ENCODE measurements at places on chromosomes 4 and X.

DNA sequence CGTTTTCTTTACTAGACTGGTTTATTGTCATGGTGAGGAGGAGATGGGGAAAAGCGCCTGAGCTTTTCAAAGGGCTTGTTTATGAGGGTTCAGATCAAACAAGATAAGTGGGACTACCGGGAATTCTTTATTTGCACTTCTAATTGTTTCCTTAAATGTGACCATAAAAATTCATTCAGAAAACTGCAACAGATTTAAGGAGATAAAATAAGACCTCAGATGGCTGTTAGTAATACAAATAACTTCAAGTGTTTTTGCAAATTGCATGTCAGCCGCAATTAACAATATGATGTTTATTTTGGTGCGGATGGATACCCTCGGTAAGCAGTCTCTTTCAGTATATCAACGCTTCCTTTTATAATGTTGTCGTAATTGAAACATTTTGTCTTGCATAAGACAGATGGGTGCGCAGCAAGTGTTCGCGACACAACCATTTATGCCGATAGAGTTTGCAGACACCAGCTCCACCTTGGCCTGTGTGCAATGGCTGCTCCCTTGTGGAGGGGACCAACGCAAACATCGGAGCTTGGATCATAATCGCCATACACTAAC, 151.0 kb downstream of the C4orf33 start:
- DNase-seq: no peak

DNA sequence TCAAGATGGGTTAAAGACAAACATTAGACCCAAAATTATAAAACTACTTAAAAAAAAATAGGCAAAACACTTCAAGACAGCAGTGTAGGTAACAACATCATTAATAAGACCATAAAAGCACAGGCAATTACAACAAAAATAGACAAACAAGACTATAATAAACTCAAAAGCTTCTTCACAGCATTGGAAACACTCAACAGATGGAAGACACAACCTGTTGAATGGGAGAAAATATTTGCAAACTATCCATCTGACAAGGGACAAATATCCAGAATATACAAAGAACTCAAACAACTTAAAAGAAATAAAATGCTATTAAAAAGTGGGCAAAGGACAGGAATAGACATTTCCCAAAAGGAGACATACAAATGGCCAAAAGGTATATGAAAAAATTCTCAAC, 170.7 kb downstream of the HHIP start:
- DNase-seq: no peak

GRCh38 chr4:182194091-182194824, 48.9 kb upstream of the TENM3 start:
- no peak for DNase-seq

DNA sequence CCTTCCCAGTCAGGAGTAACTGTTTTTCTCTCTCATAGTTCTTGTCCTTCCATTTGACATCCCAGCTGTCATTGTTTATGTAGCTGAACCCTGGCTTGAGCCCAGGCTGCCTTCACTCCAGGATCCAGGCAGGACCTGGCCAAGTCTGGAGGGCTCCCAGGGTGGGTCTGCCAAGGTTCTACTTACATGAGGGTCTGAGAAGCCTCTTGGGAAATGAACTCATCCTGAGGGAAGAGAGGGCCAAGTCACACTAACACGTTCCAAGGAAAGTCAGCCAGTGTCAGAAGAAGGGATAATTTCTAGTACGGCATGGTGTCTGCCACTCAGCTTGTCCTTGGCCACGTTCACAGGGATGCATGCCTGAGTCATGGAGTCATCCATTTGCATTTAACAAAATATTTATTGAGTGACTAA, 54.8 kb upstream of the SRD5A3 start:
- no peak for DNase-seq

DNA sequence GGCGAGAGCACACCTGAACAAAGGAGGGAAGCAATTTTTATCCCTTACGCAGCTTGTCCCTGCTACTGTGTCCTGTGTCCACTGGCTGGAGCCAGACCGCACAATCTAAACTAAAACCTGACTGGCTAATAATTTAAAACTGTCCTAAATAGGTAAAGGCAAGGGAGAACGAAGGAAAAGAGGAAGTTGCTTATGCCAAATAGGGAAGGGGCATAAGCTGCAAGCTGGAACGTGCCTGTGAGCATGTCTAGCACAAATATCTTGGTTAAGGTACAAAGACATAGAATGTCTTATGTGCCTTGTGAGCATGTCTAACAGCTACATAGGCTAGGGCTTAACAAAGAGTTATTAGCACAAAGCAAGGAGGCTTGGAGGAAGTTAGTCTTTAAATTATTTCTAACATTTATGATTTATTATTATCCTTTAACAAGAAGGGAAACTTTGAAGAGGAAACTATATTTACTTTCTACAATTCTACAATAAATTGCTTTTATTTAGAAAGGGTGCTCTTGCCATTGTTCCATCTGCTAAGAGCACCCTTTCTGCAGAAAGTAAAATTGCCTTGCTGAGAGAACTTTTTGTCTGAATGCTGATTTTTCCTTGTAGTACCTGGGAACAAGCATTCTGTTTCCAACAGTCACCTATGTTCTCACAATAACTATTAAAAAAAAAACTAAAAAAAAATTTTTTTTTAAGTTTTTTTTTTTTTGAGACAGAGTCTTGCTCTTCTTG, 80.6 kb upstream of the CBR4 start:
- no peak for DNase-seq

DNA sequence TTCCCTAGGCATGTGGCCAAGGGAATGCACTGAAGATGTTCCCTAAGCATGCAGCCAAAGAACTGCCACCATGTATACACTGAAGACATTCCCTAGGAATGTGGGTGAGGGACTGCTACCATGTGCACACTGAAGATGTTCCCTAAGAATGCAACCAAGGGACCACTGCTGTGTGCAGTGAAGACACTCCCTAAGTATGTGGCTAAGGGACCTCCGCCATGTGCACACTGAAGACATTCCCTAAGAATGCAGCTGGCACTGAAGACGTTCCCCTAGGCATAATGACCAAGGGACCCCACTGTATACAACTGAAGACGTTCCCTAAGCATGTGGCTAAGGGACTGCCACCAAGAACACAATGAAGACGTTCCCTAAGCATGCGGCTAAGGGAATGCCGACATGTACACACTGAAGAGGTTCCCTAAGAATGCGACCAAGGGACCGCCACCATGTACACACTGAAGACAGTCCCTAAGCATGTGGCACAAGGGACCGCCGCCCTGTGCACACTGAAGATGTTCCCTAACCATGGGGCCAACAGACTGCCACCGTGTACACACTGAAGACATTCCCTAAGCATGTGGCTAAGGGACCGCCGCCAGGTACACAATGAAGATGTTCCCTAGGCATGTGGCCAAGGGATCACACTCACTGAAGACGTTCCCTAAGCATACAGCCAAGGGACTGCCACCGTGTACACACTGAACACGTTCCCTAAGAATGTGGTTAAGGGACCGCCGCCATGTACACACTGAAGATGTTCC, 25.6 kb downstream of the DHRSX start:
- DNase-seq: no peak

DNA sequence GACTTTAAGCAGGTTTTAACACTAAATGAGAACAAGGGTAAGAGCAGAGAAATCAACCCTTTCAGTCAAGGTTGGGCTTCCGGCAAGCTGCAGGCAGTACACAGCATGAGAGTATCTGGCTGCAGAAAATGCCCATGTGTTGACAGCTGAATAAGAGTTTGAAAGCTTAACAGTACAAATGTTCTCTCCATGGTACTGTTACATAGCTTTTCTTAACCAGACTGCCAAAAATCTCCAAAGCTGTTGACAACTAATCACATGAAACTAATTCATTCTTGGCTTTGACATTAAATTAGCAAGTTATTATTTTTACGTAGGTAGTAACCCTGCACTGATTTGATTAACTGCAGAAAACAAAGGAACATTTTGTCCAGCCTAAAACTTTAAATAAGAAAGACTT, 153.5 kb downstream of the SLC10A7 start:
- DNase-seq: no peak

GRCh38 chr4:122764821-122765215, 32.3 kb downstream of the BBS12 start:
- DNase-seq: no peak

DNA sequence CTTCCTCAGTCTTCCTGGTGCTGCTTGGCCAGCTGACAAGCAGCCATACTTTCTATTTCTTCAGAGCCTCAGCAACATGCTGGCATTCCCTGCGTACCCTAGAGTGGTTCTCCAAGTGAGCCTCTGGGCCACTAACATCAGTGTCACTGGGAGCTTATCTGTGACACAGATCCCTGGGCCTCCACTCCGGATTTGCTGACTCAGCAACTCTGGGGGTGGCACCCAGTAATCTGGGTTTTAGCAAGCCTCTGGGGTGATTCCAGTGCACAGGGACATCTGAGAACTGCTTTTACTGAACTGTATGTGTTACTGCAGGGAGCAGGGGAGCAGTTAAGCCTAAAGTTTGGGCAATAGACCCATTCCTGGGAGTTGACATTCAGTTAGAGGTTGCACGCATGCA, 28.2 kb upstream of the HMGB3 start:
- no peak for DNase-seq

DNA sequence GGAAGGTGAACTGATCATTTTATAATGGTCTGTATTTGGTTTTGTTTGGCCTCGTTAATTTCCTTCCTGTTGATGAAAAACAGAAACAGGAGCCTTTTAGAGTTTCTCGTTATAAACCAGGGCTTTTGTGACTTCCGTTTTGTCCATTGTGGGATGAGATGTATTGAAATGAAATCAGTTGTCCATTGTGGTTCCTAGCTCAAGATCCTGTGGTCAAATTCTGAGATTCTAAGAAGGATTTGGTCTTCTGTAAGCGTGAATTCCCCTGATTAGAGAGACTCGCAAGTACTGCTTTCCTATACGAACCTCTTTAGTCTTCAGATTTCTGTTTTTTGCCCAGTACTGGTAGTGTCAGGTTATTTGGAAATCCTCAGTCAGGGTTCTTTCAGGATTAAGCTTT, 101.7 kb downstream of the RAPGEF2 start:
- no peak for DNase-seq
